Stimulated activated CD4-positive, alpha-beta T cell treated with anti-CD3 and anti-CD28 coated beads, Interleukin-1b, Interleukin-23, amount 100 ng/mL, for 4 hours (primary cell): ENCODE measurements at places on chromosomes 1 and 21.

DNA sequence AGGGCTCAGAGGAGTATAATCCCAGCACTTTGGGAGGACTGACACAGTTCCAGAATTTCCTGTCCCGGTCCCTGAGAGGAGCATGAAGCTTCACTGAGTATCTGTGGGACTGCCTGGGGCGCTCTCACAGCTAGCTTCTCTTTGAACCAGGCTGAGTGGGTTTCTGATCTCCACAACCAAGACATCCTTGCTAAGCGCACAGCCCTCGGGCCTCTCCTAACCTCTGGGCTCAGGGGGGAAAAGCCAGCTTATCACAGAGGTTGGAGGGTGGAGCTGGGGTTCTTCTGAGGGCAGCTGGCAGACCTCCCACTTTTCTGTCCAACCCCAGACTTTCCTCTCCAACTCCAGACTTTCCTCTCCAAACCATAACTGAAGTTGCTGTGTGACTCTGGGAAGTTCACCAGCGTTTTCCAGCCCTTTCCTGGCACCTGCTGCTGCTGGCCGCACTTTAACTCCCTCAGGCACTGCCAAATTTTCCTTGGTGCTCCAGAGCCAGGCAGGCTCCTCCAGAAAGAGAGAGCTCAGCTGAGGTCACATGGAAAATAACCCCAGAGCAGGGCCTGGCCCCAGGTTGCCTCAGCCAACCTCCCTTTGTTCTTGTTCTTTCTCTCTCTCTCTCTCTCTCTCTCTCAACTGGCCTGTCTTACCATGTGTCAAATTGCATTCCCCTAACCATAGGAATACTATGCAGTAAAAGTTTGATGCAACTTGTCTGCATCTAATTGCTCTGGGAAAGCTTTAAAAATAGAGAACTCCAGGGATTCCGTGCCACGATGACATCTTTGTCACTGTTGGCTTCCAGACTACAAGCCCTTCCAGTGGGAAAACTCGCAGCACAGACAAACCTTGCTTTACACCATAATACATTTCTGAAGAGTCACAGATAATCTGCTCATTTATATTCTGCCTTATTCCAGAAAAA, 49.5 kb downstream of the OLFML2B start:
- no peak for DNase-seq

DNA sequence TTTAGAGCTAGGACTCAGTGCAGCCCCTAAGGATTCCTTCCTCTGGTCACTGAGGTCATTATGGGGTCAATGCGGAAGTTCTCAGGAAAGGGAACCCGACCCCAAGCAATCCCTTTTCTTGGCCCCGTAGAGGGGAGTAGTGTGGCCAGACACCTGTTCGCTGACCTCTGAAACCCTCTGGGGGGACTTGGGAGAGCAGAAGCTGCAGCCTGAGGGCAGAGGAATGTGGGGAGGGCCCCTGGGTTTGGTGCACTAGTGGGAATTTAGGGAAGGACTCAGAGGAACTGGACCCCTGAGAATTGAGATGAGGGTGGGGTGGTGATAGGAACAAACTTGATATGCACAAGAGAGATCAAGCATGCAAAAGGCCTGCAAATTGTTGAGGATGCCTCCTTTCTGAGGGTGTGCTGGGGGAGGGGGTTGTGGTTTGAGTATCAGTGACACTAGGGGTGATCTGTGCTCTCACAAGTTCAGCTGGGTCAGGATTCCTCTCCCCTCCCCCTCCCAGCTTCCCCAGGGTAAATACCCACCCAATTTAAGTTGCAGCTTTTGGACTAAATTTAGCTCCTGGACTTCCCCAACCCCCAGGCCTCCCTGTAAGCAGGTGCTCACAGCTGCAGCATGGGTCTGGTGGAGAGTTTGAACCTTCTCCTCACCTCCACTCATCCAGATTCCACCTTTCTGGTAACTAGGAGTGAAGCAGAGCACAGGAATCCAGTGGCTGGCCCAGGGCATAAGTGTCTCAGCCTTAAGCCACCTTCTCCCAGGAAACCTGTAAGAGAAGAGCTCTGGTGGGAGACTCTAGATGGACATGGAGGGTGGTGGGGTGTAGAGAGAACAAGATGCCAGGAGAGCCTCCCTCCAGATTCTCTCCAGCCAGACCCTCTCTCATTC, 13.5 kb downstream of the ADAMTSL4 start:
- DNase-seq, result peak; percentile 46

GRCh38 chr1:11350265-11350664, 77.3 kb downstream of the UBIAD1 start:
- no peak for DNase-seq

DNA sequence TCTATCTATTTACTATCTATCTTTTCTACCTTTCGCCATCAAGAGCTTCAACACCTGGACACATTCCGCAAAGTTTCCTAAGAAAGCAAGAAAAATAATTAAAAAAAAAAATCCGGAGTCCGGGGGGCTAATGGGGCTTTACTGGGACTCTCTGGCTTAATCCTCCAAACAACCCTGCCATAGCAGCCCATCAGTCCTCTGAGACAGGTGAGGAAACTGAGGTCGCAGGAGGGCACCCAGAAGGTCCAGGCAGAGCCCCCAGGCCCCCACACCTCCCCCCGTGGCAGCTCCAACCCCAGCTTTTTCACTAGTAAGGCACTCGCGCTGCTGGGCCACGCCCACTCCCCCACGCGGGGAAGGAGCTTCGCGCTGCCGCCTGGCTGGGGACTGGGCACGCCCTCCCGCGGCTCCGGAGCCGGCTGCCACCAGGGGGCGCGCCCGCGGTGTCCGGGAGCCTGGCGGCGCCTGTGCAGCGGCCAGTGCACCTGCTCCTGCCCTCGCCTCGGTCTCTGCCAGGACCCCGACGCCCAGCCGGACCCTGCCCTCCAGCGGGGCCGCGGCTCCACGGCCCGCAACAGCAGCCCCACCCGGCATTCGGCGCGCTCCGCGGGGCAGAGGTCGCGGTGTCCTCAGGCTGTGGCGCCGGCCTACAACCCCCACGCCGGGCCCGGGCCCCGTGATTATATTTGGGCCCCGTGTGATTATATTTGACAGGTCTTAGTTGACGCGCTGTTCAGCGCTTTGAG, 54.1 kb upstream of the SAMD11 start:
- peak; percentile 79 for DNase-seq

- no peak for DNase-seq
Measured at GRCh38 chr1:44108241-44108640, 10.4 kb upstream of the KLF17 start.

DNA sequence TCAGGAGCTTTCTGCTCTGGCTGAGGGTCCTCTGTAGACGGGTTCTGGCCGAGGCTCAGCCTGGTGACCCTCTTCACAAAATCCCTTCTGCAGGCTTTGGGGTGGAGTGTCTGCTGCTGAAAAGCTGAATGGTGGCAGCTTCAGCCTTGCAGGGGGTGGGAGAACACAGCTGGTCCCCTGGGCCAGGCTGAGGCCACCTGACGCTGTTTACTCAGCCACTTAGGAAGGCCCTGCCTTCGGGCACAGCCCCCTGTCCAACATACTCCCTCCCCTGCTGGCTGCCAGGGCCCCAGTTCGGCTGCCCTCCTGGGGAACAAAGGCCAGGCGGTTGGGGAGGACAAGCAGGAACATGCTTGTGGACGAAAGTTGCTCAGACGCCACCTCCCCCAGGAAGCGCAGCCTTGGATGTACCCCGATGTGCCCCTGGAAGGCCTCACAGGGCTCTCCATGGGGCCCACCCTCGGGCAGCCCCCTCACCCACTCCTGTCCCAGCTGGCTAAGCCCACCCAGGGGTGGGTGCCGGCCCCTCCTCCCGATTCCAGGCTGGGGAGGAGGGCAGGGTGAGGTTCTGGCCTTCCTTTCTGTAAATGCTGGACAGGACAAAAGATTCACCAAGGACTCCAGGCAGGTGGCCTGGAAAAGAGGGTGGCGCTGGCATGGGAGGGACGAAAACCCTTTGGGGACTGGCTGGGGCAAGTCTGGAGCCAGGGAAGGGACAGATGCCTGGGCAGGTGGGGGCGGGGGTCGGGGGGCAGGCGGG, at the start of gene ANKRD65:
Gene ANKRD65, minus strand, starts transcription at position 130 of the 760 bp plus-strand sequence. CDS start 271 bp downstream, outside the sequence.
- DNase-seq, result no peak

DNA sequence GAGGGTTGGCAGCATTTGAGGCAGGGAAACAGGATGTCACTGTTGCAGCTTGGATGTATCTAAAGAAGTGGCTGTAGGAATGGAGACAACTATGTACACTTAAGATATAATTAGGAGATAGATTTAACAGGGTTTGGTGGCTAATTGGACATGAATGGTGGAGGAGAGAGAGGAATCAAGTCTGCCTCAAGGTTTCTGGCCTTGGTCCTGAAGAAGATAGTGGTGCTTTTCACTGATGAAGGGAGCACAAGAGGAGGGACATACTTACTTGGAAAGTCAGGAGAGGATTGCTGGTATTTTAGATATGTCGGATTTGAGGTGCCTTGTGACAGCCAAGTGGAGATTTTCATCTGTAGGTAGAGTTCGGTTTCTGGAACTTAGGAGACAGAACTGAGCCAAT, 123.9 kb downstream of the ST6GALNAC3 start:
- no peak for DNase-seq

GRCh38 chr1:15676010-15676409, 8.1 kb upstream of the PLEKHM2 start:
- DNase-seq, result no peak

DNA sequence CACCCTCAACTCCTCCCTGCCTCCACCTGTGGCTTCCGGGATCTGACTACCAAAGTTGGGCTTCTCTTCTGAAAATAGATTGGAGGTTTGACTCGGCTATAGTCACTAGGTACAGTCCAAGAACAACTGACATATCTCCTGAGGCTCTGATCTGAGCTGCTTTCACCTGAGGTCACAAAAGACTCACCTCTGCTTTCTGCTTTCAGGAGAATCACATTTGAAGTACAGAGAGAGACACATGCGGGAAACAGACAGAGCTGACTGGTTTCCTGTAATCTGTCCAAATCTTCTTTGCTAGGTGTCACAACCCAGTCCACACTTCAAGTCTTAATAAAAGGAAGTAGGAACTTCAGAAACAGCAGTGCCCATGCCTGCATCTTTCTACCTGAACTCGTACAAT, 245.4 kb upstream of the CHRM3 start:
- DNase-seq, result no peak

- DNase-seq, result no peak
Measured at GRCh38 chr1:174358786-174359453, 88.8 kb upstream of the GPR52 start.

DNA sequence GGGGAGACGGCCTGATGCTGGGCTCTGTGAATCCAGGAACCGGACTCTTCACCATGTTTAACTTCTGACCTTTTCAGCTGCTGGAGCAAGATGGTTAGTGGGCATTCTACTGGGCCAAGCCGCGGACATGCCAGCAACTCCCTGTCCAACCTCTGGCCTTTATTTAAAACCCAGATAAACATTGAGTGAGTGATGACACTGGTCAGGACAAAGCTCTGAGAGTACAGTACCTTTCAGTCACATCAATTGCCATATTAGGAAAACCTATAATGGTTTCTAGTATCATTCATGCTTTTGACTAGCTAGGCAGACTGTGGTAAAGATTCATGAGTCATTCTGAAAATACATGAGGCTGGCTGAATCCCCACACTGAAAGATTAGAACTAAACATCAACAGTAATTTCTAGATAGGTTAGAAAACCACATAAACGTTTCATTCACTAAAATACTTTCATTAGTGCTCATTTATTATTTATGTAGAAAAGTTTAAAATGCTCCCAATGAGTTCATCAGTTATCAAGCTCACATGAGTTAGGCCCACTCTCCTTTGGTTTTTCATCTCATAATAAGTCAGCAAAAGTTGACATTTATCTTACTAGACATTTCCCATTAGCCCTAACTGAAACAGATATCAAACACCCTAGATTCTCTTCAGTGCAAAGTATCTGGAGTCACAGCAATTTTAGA, 7.1 kb upstream of the ACTA1 start:
- DNase-seq, result no peak

GRCh38 chr1:61399199-61399598, 316.8 kb downstream of the NFIA start:
- no peak for DNase-seq
